M059J (cell line): ENCODE measurements at places on chromosomes 4 and X.
A peak's percentile ranks its signal among the peaks of the same experiment; 100 is the strongest.

DNA sequence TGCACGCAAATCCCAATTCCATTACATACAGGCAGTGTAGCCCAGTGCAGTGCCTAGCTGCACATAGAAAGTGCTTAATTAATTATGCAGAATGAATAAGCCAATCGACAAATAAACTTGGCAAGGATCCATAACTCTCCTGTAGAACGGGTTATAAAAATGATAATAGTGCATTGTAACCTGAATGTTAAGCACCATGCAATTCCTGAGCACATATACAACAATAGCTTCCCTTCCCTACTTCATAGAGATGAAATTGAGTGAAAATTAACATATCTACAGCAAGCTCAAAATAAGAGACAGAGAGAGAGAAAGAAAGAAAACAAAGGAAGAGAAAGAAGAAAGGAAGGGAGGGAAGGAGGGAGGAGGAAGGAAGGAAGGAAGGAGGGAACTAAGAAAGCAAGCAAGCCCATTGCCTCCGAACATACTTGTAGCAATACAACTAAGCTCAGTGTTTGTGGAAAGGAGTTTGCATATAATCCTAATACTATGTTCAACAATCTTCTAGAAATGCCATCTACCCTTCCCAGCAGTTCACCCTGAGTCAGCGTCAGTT, 1074.0 kb upstream of the LCORL start:
- DNase-seq = no peak

GRCh38 chrX:154469880-154470279, 9.2 kb downstream of the LAGE3 start:
- no peak for DNase-seq

DNA sequence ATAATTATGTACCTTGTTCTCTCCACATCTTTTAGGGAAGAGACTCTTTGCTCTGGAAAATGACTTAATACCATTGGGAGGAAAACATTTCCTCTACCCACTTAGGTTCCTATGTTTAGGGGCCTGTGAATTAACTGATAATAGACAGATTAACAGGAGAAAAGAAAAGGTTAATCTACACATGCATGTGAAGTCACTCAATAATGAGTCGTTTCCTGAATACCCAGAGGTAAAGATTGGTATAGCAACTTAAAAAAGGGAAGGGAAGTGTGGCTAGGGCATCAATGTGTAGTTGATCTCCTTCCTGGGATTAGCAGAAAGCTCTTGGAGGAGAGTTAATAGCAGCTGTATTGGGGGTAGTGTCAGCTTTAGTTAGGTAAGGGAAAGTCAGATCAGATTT, 419.5 kb upstream of the ATOH1 start:
- DNase-seq = no peak

DNA sequence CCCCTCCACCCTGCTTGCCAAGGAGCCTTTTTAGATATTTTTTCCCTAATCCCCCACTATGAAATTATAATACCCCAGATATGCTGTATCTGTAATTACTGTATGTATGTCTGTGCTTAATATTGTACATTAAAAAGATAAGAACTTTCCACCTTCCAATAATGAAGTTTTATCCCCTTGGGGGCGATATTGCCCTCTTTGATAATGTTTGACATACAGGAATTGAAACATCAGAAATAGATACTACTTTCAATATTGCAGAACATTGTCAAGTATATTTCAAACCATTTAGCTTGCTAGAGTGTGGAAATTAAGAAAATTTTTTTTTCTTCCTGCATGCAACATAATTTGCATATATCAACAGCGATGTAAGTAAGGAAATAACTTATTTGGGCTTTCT, 58.9 kb downstream of the NAF1 start:
- DNase-seq = peak; percentile 1
